ENCODE measurements at places on chromosomes 5 and 9.

- no peak for DNase-seq
These were observed 349.7 kb downstream of the CDK5RAP2 start for GRCh38 chr9:120230227-120230626.

DNA sequence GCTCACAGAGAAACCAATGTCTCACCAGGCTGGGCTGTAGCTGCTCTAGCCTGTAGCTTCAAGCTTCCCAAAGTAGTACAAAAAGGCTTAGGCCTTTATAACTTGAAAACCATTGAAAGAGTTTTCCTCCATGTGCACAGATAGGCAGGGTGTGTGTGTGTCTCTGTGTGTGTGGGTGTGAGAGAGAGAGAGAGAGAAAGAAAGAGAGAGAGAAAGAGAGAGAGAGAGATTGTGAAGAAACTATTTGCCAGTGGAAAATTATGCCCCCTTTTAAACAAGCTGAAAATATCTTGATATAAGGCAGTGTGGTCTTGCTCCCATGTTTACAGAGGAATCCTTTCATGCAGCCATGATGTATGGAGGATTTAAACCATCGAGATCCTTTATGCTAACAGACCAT lies 17.9 kb upstream of the GDNF start:
- DNase-seq = no peak

DNA sequence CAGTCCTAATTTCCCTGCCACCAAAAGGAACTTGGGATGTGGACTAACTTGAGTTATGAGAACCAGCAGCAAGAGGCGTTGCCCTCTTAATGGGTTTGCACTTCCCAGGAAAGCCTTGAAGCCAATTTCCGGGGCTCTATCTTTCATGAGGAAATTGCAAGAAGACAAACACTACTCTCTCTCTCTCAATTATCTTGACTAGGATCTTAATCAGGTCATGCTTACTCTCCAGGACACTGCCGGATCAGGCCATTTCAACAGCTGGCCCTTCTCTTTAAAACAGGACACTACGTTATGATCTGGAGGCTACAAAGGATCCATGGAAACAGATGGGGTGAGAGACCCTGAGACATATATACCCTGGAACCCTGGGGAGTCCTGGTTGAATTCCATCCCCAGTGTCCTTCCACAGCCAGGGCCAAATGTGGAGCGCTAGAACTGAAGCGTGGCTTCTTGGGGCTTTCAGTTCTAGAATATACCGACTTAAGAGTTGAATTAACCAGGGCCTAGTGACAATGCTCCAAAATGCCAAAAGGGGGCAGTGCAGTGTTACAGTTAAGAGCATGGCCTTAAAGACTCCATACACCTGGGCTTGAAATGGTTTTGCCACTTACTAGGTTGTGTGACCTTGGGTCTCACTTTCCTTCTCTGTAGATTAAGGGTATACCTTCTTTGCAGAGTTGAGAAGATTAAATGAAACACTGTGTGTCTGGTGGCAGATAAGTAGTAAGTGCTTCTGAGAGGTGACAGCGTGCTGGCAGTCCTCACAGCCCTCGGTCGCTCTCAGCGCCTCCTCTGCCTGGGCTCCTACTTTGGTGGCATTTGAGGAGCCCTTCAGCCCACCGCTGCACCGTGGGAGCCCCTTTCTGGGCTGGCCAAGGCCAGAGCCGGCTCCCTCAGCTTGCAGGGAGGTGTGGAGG lies 21.1 kb downstream of the FAM219A start:
- DNase-seq = no peak

DNA sequence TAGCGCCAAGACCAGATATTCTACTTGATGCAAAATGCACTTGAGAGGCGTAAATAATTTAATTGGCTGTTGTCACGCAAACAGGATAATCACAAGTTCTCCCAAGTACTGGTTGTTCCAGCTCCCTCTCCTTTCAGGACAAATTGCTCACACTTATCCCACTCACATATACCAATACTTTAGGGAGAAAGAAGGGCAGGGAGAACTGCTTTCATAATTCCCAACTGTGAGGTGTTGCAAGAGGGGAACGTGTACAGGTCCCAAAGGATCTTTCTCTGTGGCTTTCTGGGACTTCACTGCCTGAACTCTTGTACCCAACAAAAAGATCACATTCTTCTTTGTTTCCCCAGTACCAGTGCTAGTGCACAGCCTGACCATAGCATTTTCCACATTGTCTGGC lies 21.5 kb upstream of the TGFBI start:
- DNase-seq = no peak

- DNase-seq = no peak
These were observed 87.2 kb downstream of the RMI1 start for GRCh38 chr9:84067821-84068220.

DNA sequence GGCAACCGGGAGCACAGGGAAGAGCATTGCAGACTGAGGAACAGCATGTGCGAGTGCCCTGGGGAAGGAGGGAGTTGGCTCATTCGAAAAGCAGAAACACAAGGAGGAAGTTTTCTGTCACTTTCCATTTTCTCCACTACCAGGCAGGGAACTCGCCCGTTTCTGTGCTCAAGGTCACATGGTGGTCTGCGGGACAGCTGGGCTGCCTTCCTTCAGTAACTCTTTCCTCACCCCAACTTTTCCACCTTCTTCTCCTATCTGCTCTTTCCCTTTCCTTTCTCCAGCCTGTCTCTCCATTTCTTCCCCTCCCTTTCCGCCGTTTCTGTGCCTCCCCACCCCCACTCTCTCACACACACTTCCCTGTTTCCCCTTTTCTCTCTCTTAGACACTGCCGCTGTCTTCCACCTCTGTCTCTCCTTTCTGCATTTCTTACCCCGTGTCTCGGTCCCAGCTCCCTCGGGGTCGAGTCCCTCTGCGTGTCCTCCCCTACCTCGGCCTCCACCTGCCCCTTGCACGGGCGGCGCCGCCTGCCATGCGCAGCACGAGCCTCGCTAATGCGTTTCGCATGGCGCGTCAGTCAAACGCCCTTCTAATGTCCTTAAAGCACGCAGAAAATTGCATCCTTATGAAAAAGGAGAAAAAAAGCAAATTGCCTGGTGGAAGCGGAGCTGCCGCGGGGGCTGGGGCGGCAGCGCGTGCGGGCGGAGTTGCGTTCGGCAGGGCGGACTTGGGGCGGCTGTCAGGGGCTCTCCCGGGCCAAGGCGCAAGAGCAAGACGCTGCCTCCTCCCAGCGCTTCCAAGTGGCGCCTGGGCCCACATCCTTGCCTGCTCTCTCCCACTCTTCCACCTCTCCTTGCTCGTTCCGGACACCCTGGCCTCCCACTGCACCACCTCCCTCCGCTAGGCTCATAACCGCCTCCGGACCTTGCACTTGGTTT lies 9.5 kb downstream of the BARX1 start:
- DNase-seq = no peak

- DNase-seq = no peak
These were observed 77.8 kb upstream of the RAPGEF1 start for GRCh38 chr9:131817627-131818026.

- DNase-seq = no peak
These were observed 148.2 kb downstream of the COX7C start for GRCh38 chr5:86765778-86766502.

- DNase-seq = no peak
These were observed 491.1 kb downstream of the KIF4B start for GRCh38 chr5:155504606-155505005.

DNA sequence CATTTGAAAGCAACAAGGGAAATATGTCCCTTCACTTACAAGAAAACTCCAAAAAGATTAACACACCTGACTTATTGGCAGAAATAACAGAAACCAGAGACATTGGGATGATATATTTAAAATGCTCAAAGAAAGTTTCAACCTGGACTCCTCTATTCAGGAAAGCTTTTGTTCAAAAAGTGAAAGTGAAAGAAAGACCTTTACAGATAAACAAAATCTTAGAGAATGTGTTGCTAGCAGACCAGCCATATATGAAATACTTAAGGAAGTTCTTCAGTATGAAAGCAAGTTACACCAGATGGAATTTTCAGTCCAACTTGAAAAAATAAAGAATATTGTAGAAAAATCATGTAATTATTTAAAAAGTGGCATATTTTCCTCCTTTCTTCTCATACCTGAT lies 1075.1 kb downstream of the NR2F1-AS1 start:
- DNase-seq = no peak

GRCh38 chr9:69500896-69501295 lies 171.3 kb downstream of the APBA1 start:
- no peak for DNase-seq

DNA sequence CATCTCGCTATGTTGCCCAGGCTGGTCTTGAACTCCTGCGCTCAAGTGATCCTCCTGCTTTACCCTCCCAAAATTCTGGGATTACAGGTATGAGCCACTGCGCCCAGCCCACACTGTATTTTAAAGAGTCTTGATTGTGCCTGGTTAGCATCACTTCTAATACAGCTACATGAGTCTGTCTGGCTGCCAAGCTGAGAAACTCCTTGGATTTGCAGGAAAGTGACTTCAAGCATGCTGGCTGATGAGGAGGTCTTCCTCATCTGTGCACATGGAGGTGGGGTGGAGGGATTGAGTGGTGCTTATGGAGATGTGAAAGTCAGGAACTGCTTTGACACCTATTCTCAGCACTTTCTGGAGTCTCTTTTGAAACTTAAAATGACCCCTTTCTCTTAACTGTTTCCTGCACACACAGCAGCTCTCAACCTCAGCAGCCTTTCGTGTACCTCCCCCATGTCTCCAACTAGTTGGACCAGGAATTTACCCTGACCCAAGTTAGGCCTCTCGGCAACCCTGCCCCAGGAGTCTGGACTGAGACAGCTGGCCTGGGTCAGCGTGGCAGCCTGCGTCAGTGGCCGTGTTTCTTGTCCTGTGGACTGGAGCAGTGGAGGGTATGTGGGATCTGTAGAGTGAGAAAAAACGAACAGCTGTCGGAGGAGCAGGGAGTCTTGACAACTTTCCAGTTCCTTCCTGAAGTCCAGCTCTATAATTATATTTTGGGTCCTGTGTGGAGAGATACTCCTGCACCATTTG lies 72.5 kb downstream of the ACER2 start:
- DNase-seq = no peak

GRCh38 chr9:135329571-135330306 lies 149.8 kb upstream of the PPP1R26 start:
- DNase-seq = peak; percentile 51

GRCh38 chr9:79193001-79193400 lies 378.8 kb upstream of the TLE4 start:
- DNase-seq = no peak

GRCh38 chr5:127433526-127433925 lies 83.9 kb upstream of the PRRC1 start:
- no peak for DNase-seq

DNA sequence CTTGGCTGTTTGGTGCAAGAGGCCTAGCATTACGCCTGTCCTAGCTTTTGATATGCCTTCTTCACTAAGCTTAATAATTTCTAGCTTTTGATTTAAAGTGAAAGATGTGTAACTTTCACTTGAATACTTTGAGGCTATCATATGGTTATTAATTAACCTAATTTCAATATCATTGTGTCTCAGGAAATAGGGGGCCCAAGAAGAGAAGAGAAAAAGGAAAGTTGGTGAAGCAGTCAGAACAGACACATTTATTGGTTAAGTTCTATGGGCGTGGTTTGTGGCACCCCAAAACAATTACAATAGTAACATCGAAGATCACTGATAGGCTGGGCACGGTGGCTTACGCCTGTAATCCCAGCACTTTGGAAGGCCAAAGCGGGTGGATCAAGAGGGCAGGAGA lies 40.9 kb upstream of the F2RL2 start:
- DNase-seq = no peak

DNA sequence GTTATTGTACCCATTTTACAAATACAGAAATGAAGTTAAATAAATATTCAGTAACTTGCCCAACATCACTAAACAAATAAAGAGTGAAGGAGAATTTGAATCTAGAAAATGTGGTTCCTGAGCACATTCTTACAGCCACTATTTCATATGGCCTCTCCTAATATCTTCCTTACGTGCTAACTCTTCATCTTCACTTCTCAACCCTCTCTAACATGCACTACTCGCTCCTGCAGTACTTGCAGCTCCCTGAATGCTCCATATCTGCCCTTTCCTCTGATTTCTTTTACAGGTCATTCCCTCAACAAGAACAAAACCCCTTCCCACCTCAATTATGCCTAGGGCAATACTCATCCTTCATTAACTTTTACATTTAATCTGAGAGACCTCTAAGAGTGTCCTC lies 711.5 kb downstream of the CETN3 start:
- DNase-seq = no peak

- no peak for DNase-seq
These were observed 2233.8 kb downstream of the MAT2B start for GRCh38 chr5:165739079-165739741.

DNA sequence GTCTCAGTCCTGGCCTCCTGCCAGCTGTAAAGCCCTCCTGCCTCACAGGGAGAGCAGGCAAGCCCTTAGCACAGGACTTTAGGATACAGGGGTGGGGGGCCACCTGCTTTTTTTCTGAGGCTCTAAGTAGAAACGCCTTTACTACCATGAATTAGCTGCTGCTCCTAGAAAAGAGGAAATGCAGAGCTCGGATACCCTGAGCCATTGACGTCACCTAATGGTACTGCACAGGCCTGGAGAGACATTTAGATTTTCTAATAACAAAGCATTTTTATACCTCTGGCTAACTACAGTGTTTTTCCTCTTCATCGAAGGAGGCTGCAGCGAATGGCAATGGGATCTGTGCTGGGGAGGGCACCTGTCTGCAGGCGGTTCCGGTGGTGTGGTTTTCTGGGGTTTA lies 137.0 kb downstream of the WDR41 start:
- DNase-seq = no peak

GRCh38 chr5:9034649-9035048 lies 511.2 kb downstream of the SEMA5A start:
- DNase-seq = no peak

DNA sequence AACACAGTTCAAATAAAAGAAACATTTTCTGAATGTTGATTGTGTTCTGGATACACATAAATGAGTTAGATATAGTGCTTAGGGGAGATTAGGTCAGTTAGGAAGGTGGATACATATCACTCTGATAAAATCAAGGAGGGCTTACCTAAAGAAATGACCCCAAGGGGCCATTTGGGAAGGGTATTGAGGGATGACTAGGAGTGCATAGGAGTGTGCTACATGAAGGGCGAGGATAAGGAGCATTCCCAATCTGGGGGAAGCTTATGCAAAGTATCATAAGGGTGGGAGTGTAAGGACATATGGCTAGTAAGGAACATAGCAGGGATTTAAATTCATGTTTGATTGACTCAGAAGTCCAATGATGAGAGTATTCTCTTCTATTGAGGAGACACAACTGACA lies 183.6 kb downstream of the NSG2 start:
- DNase-seq = no peak

GRCh38 chr5:145953202-145953601 lies 16.8 kb downstream of the SH3RF2 start:
- no peak for DNase-seq

GRCh38 chr9:121344184-121344583 lies 25.9 kb downstream of the STOM start:
- no peak for DNase-seq

- no peak for DNase-seq
These were observed 223.2 kb downstream of the PBX3 start for GRCh38 chr9:125970340-125970739.

DNA sequence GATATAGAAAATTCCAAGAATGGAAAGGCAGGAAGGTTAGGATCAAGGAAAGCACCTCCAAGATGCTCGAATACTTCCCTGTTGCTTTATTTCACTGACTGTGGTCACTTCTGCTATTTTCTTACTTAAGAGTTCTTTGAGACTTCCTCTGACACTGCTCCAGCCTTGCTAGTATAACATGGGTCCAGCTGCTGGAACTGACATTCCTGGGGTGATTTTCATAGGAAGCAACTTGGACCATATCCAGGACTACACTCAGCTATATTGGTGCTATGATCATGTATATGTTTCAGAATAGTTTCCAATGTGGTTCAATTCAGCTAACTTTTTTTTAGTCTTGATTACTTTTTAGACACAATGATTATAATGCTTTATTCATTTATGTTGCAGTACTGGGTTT lies 81.6 kb upstream of the CKMT2 start:
- DNase-seq = no peak

GRCh38 chr9:135034106-135034505 lies 53.4 kb upstream of the OLFM1 start:
- DNase-seq = no peak

All from left forelimb (tissue), 1 donor.